ENCODE measurements at places on chromosomes 1 and 21.

DNA sequence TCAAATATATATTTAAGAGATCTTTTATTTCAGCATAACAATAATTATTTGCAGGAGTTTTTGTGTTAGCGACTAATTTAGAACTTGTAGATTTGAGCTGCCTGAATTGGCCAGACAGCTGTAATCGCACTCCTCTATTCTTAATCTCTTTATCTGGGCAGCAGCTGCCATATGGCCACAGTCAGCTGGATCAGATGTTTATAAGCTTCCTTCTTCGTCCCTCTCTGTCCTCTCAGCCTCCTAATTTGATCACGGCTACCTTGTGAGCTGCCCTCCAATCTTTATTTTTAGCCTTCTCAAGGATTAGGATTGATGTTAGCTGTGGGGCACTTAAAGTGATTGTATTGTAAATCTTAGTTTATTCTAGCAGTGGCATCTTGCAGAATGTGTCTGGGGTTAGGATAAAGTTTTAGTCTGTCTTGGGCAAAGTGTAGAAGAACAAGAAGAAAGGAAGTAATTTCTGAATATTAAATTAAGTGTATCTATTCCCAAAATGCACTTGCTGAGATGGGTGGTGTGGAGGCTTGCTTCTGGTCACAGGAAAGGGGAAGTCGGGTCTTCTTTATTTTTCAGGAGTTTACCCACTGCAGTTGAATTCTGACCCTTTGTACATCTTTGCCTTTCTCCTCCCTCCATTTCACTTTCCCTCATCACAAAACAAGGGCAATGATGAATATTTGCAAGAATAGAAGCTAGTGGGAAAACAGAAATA is 1.1 kb downstream of the ZBTB18 start:
- DNase-seq: no peak

DNA sequence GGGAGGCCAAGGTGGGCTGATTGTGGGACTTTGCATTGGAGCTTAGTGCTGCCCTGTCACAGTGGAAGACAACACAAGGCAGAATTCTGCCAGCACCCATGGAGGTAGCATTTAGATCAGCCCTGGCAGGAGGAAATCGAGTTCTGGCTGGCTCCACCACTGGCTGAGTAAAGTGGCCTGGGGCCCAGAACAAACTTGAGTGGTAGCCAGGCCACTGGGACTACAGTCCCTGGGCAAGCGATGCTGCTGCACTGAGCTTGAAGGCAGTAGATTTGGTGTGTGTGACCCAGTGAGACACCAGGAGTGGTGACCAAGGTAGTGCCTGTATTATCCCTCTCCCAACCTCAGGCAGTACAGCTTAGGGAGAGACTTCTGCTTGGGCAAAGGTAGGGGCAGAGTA is 22.5 kb upstream of the UHMK1 start:
- DNase-seq: no peak

GRCh38 chr1:52554267-52554640 is 1.4 kb upstream of the TUT4 start:
- DNase-seq: no peak

- DNase-seq: no peak
These were observed 57.9 kb upstream of the GJB5 start for GRCh38 chr1:34696981-34697380.

DNA sequence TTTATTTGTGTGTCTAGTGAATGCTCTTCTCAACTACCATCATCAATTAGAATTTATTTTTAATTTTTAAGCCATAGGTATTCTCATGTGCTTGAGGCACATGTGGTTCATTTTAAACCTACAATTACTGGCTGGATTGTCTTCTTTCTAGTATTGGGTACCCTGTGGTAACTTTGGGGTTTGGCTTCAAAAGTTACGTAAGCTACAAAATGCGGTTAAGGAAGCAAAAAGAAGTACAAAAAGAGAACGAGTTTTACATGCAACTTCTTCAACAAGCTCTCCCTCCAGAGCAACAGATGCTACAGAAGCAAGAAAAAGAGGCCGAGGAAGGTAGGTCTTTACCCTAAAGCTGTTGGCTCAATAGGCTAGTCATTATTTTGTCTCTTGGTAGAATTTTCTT is 25.8 kb downstream of the MACO1 start:
- DNase-seq: no peak

DNA sequence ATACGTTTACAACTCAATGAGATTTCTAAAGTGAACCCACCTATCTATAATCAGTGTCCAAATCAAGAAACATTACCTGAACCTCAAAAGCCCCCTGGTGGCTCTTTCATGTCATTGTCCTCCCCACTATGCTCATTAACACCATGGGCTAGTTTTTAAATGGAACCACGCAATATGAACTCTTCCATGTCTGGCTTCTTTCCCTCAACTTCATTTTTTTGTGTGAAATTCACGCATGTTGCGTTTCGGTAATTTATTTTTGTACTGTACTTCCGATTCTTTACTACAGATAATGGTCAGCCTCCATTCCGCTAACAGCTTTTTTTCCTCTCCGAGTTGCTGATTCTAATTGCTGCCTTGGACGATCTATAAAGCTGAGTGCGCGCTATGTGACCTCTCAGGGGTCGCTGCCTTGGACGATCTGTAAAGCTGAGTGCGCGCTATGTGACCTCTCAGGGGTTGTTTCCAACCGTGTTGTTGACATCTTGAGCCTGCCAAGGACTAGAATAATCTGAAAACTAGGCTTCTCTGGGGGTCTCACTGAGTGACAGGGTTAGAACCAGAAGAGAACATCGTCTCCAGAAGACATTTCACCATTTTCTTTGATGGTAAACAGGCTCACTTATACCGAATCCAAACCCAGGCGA is 1.1 kb upstream of the CACYBP start:
- DNase-seq: peak; percentile 48
